Stimulated activated CD8-positive, alpha-beta memory T cell treated with anti-CD3 and anti-CD28 coated beads, Interleukin-4, amount 100 ng/mL, for 48 hours (primary cell): ENCODE measurements at places on chromosomes 11 and 22.
A peak's percentile ranks its signal among the peaks of the same experiment; 100 is the strongest.

DNA sequence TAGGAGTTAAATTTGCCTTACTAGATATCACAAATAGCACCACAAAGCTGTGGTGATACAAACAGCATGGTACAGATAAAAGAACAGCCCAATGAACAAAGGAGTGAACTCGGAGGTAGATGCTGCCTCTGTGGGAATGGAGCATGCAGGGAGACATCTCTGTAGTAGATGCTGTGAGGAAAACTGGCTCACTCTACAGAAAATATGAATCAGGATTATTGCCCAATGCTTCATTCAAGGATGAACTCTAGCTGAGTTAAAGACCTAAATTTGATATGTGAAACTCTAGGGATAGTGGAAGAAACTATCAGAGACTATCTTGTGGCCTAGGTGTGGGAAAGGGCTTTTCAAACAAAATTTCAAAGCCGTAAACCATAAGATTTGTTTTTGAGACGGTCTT lies 15.3 kb upstream of the CAPN5 start:
- DNase-seq: no peak

- no peak for DNase-seq
These were observed 54.3 kb downstream of the CYTH4 start for GRCh38 chr22:37336579-37336978.

GRCh38 chr11:60251485-60252212 lies 8.7 kb upstream of the MS4A4E start:
- DNase-seq: peak; percentile 27

DNA sequence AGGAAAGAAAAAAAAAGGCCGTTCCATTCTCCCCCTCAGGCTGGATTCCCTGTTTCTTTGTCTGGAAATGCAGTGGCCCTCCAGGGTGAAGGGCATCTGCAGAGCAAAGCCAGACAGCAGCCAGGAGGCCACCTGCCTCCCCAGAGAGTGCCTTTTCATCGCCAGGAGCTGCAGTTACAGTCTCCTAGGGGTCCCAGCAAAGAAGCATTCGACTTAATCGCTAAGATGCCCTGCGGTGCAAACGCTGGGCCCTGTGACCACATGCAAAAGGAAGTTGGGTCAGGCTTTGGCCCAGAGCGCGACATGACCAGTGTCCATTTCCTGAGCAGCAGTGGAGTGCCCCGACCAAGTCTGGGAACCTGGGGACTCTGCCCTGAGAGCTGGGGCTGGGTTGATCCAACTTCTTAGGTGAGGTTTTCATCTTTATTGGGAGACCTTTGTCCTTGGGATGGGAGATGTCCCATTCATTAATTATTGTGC lies 304.6 kb downstream of the OPCML start:
- DNase-seq: no peak

DNA sequence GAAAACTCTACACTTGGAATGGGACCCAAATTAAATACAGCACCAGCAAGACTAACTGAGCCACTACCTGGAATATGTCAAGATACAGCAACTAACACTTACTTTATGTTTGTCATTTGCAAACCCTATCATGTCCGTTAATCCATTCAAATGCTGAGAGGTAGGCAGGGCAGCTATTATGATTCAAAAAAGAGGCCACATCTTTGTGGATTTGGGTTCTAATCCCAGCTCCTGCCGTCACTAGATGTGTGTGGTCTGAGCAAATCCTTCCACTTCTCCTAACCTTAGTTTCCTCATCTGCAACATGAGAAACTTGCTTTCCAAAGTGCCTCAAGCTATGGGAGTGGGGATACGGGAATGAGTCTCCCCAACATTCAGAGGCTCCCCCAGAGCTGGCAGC lies 24.2 kb downstream of the FLI1 start:
- DNase-seq: peak; percentile 24

GRCh38 chr22:49992921-49993648 lies 19.5 kb downstream of the IL17REL start:
- DNase-seq: peak; percentile 80

DNA sequence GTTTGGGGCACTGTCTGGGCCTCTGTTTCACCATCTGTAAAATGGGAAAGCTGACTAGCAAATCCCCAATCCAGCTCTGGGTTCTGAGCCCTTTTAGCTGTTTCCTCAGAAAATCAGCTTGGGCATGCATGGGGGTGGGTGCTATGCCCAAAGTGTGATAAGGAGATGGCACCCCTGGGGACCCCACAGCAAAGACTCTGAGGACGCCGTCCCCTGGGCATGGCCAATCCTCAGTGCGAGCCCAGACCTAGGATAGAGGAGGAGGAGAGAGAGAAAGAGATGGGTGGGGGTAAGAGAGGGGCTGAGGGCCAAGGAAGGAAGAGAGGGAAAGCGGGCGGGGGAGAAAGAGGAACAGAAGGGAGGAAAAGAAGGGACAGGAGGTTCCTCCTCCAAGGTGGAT lies 31.8 kb downstream of the TPBGL start:
- no peak for DNase-seq

- DNase-seq: no peak
These were observed 62.9 kb downstream of the GRK3 start for GRCh38 chr22:25627271-25627852.

DNA sequence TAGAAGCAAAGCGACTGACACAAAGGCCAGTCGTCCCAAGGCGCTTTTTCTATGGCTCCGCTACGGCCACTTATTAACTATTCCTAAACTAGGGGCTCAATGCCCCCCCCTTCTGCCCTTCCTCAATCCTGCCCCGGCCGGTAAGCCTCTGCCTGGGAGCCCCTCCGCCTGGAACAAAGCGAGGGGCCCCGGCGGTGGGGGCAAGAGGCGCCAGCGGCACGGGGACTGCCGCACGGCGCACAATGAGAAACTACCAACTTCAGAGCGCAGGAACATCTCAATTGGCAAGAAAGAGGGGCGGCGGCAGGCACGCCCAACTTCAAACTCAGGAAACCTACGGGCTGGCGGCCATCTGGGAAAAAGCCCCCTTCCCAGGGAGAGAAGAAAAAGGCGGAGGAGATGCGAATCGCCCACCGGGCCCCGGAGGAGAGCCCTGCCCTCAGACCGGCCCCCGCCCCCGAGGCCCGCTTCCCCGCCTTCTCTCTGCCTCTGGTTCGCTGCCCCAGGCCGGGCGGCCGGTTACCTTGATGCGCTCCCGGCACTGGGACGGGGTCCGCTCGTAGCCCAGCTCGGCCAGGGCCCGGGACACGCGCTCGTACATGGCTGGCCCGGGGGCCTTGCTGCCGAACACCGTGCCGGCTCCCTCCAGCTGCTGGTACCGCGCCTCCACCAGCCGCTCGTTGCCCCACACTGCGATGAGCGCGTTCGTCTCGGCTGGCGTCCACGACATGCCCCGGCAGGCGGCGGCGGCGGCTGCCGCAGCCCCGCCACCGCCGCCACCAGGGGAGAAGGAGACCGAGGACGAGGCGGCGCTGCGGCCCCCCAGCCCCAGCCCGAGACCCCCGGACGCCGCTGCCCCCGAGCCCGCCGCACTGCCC lies 619 bp downstream of the MSANTD2 start:
- peak; percentile 63 for DNase-seq

- DNase-seq: peak; percentile 87
These were observed 13.7 kb upstream of the SEC14L3 start for GRCh38 chr22:30485362-30485988.

DNA sequence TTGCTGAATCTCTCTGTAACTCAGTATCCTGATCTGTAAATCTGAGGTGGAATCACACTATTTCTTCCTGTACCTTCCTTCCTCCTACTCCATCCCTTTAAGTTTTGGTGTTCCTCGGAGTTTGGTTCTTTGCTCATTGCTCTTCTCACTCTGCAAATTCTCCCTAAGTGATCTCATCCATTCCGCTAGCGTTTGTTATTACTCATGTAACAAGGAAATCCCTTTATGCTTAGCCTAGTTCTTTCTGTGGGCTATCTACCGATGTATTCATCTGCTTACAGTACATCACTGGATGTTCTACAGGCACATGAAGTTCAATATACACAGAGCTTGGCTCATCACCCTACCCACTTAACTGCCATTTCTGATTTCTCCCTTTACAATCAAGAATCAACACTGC lies 1.6 kb upstream of the CEP295 start:
- DNase-seq: no peak

GRCh38 chr11:2992997-2993325 lies 832 bp upstream of the NAP1L4 start:
- no peak for DNase-seq

DNA sequence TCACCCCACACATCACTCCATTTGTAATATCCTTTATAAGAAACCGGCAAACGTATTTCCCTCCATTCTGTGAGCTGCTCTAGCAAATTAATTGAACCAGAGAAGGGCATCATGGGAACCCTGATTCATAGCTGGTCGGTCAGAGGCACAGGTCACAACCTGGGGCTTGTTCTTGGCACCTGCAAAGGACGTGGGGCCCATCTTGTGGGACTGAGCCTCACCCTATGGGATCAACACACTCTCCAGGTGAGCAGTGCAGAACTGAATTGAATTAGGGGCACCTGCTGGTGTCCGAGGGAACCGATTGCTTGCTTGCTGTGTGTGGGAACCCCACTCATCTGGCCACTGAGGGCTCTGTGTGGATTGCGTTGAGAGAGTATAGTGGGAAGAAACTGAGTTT lies 145.3 kb downstream of the CTTN start:
- no peak for DNase-seq

DNA sequence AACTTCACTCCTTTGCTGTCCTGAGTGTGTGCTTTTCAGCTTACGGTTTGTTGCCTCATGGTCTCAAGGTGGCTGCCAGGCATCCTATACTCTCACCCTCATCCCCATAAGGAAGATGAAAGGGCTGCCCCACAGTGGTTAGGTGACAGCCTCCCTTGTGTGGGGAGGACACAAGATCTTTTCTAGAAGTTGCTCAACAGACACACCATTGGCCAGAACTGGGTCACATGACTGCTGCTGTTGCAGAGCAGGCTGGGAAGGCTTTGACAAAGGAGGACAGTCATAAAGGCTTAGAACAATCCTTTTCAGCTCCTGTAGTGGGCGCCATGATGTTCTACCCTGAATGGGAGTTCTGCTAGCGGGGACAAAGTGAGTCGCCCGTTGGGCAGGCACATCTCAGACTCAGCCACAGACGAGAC lies 69.7 kb upstream of the RASD2 start:
- DNase-seq: no peak

DNA sequence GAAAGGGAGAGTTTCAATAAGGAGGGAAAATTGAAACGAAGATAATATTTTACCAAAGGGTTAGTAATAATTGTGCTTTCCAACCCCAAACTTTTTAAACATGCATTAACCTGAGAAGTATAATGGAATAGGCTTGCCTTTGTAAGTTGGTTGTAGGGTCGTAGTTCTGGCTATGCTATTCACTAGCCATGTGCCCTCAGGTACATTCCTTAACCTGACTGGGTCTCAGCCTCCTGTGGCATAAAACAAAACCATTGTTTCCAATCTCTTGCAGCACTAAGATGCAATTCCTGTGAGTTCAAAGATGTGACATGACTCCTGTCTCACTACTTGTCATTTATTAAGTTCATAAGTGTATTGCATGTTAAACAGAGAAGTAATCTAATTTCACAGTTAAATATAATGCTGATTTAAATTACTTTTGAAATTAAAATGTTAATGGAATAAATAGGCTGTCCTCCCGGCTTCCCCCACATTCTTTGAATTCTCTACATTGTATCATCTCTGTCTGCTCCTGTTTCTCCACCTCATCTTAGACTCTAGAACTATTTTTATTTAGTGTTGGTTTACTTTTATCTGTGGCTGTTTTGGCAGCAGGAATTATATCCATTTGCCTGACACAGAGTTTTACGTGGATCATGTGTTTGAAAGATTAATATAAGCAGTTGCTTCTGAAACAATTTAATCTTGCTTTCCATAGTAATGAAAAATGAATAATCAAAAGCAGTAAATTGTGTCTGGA lies 216.3 kb downstream of the FAT3 start:
- no peak for DNase-seq

DNA sequence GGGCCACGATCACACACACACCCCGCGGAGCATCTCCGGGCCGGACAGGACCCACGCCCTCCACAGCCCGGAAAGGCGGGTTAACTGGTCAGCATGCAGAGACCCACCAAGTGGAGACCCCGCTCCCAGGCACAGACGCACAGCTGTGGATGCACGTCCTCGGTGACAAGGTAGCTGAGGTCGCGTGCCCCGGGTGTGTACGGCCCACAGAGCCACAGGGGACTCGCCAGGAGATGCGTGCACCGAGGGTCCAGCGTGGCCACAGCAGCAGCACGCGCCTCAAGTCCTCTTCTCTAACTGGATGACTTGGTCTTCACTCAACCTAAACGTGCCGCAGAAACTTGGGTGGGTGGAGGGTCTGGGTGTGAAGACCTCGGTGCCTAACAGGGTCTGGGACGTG lies 5.5 kb downstream of the H19 start:
- DNase-seq: no peak

GRCh38 chr11:7910286-7910788 lies 20.7 kb downstream of the OR10A6 start:
- DNase-seq: no peak

GRCh38 chr11:2440646-2441045 lies 3.7 kb downstream of the TRPM5 start:
- DNase-seq: no peak

- no peak for DNase-seq
These were observed 3.2 kb downstream of the DEPDC7 start for GRCh38 chr11:33018840-33019239.

GRCh38 chr22:44225812-44226211 lies 45.1 kb downstream of the PARVG start:
- no peak for DNase-seq

GRCh38 chr11:35064114-35064800 lies 74.7 kb upstream of the CD44 start:
- no peak for DNase-seq

GRCh38 chr11:36976741-36977140 lies 378.7 kb upstream of the RAG2 start:
- no peak for DNase-seq

DNA sequence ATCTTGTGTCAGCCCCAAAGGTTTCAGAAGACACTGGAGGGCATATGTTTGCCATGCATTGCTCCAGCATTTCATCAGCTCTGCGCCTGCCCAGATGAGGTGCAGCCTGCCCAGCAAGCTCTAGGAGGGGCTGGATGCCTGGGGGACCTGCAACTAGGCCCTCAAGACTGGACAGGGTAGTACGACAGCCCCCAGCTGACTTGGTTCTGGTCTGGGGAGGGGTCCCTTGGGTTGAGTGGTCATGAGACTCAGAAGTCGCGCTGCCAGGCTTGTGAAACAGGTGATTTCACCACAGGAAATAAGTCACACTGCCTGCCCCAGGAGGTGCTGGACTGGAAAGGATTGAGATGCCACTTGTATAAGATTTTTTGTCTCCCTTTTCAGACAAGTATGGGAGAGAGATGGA lies 23.4 kb downstream of the TPBGL start:
- peak; percentile 35 for DNase-seq

- DNase-seq: peak; percentile 45
These were observed 7.3 kb downstream of the CABP7 start for GRCh38 chr22:29727131-29727523.
